Amygdala (tissue), 56 donors: ENCODE measurements at places on chromosomes 11 and 22.

GRCh38 chr22:23522623-23523251 is 57.4 kb downstream of the IGLL1 start:
- DNase-seq, result no peak

GRCh38 chr11:95148406-95148805 is 58.8 kb downstream of the ENDOD1 start:
- DNase-seq, result no peak

GRCh38 chr11:1077417-1078119 is 2.9 kb downstream of the MUC2 start:
- no peak for DNase-seq

DNA sequence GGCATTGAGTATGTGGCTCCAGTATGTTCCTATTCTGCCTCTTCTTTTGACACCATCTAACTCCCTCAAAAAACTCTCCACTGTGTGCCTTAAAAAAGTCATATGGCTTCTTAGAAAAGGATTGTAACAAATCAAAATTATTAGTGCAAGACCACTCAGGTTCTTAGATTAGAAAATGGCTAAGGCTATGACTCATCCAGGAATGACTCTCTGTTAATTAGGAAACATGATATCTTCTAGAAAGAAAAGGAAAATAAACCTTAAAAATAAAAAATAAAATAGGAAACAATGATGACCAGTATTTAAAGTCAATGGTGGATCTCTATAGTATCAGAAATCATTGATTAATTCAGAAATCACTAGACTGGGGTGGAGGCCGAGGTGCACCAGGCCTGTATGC is 21.7 kb downstream of the SLC25A17 start:
- DNase-seq, result no peak

GRCh38 chr11:19116971-19117759 is at the start of gene ZDHHC13:
ZDHHC13 (plus strand) TSS chr11:19117168; CDS start chr11:19117250, 82 bp downstream.
- DNase-seq, result peak; percentile 90

- DNase-seq, result no peak
These were observed 27.3 kb upstream of the CREB3L1 start for GRCh38 chr11:46249938-46250744.

DNA sequence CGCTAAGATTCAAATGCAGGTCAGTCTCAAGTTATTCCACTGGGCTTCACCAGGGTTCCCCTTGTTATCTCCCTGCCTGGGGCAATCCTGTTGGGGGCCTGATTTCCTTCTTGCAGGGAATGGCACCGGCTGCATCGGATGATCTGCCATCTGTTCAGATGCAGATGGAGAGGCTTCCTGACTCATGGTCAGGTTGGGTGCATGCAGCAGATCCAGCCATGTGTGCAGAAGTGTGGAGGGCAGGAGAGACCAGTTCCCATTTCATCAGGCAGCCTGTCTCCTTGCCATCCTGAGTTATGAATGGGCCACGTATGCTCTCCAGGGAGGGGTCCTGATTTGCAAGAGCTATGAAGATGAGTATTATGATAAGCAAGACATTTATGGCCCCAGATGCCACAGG is 161.2 kb upstream of the PLET1 start:
- DNase-seq, result no peak

DNA sequence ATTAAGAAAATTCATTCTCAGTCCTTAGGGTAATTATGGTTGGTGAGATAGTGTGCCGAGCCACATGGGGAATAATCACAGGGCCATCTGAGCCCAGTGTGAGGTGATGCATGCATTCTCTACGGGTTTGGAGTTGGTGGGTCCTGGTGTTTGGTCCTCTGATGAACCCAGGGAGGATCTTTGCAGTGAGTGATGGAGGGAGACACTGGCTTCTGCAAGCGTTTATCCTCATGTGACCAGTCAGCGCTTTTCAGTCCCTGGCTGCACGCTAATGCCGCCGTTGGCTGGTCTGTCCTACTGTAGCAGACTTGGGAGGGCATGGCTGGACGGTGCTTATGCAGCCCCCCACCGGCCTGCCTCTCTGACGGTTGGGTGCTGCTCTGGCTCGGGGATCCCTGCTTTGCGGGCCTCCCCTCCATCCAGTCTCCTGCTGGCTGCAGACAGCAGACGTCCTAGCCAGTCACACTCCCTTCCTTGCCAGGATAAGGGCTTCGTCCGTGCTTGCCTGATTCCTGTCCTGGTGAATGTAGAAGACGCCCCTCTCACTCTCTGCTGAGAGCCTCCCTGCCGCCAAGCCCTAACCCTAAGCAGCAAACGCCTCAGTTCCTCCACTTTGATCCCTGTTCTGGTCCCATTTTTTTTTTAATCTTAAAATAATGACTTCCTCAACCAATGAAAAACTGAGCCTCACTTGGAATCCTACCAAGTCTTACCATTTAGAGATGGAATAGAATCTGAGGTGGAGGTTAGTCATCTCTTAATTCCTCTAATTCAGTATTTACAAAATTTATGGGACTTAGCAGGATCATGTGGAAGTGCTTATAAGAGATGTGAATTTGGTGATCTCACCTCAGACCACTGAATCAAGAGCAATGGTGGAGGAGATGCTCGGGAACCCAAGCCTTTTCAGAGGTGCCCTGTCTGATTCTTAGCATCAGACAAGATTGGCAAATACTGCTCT is 143.7 kb upstream of the SORL1-AS1 start:
- DNase-seq, result no peak

DNA sequence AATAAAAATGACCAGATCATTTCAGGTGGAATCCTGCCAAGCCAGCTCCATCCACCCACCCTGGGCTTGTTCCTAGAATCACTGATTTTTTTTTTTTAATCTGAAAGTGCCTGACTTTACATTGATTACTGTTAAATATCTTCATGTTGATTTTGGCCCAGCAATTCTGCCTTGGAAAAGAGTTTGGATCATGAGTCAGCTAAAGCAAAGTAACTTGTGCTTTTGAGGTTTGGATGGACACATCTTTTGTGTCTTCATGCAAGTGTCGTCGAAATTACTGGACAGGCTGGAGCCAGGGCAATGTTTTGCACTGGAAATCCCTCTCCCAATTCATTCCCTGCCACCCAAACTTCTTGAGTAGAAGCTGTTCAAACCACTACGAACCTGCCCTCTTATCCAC is 164.0 kb upstream of the SYT13 start:
- no peak for DNase-seq

GRCh38 chr11:19675397-19675796 is 37.2 kb upstream of the NAV2 start:
- no peak for DNase-seq

- no peak for DNase-seq
These were observed 4.3 kb upstream of the SBF2 start for GRCh38 chr11:10298342-10298741.

GRCh38 chr11:59801981-59802638 is 8.5 kb downstream of the MRPL16 start:
- no peak for DNase-seq

DNA sequence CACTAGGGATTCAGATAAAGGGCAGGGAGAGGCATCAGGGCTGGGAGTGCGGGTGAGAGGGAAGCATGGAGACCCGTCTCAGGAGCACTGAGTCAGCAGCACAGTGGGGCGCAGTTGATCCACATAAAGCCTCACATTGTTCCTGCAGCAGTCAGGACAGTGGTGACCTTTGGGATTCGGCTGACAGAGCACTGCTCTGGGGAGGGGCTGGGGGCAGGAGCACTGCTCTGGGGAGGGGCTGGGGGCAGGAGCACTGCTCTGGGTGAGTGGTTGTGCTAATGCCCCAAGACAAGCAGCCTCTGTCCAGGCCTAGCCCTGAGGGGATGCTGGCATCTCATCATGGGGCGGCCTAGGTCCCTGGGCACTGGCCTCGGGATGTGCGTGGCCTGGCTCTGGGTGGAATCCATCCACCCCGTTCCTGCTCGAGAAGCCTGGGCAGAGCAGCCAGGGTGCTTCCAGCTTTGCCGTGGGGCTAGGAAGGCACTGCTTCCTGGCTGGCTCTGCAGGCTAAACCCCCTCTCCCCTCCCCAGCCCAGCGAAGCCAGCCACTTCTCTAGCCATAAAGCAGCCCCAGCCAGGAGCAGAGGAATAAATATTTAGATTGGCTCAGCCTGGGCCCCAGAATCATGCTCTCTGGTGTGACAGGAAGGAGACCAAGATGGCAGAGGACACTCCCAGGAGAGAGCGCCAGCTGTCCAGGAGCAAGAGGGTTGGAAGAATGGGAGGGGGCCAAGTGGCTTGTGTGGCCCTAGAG is 7.3 kb downstream of the OAF start:
- peak; percentile 24 for DNase-seq

DNA sequence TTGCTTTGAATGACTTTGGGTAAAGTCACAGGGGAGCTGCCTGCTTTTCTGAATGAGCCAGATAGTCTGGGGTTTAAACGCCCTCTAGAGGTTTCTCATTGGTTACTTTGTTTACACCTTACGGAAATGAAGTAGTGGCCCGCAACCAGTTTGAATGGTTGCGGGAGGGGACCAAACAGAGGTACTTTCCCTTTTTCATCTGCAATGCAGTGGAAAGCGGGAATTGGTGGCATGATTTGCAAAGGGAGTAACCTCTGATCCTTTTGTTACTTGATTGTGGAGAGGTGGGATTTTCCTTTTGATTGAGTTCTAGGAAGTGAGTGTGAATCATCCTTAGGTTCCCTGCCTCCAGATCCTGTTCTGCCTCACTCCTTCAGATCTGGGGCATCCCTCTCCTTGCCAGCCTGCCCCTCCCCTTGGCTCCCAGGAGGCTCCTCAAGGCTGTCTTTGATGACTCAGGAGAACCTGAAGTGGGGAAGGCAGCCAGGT is 15.9 kb upstream of the GLYATL1 start:
- no peak for DNase-seq

DNA sequence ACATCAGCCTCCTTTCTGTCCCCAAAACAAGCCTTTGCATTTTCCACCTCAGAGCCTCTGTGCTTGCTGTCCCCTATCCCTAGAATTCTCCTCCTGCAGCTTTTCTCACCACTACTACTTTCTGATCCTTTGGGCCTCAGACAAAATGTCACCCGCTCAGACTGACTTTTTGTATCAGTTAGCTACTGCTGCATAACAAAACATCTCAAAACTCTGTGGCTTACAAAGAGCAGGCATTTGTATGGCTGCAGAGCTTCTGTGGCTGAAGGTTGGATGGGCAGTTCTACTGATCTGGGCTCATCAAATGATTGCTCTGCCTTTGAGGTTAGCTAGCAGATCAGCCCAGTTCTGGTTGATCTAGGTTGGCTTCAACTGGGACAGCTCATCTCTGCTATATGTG is 248.7 kb downstream of the MN1 start:
- DNase-seq, result no peak

DNA sequence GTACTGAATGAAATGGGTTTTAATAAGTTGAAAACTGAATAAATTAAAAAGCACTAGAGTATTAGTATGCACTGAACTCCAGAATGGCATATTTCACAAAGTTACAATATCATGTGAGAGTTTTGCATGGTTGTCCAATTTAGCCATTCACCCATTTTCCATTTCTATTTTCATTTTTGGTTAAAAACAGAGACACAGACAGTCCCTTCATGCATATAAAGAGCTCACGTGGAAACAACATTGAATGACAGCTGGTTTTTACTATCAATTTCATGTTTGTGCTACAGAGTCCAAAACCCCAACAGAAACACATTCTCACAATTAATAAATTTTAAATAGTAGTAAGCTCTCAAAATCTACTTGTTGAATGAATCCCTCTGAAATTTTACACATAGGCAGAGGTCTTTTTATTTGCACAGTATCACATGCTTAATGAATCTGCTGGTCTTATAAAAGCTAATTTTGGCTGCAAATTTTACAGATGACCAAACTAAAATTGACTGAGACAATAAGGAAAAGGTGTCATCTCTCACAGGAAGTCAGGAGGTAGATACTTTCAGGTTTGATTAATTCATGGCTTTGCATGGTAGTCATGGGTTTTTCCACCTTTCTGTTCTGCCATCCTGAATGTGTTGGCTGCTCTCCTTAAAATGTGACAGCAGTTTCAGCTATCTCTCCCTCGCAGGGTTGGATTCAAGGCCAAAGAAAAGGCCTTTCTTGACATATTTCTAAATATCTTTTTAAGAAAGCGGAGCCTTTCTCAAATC is 20.6 kb upstream of the DDI1 start:
- no peak for DNase-seq

DNA sequence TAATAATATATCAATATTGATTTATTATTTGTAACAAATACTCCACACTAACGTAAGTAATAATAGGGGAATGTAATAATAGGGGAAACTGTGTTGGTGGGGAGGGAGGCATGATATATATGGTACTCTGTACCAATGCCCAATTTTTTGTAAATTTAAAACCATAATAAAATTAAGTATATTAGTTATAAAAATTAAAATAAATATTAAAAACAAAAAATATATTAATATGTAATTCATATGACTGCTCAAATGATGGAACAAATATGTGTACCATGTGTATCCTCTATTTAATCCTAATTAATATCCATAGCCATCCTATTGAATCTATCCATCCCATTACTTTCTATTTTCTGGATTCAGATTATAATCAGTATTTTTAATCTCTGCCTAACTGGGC is 578.0 kb downstream of the KCNA4 start:
- DNase-seq, result no peak

- no peak for DNase-seq
These were observed 104.6 kb upstream of the NCAM1 start for GRCh38 chr11:112856591-112856990.

GRCh38 chr22:44555046-44555445 is 57.0 kb upstream of the RTL6 start:
- no peak for DNase-seq

DNA sequence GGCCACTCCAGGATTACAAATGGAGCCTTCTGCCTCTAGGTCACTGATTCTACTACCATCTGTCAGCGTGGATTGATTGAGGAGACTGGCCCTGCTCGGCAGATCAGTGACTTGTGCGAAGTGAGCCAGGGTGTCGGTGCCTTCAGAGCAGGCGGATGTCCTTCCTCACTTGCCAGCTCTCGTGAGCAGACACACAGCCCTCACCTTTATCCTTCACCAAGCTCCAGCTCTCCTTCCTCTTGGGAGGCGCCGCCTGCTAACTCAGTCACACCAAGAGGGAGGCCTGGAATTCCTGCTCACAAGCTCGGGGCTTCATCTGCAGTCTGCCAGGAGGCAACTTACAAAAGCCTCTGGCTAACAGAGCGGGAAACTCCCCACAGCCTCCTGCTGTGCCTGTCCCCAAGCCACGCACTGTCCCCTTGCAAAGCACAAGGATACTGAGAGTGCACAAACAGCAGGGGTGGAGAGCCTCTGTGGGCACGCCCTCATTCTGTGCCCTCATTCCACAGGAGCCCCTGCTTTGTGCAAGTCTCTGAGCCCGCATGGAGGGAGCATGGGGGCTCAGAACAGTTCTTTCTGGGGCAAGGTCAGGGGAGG is 3.5 kb upstream of the TCF20 start:
- no peak for DNase-seq

- no peak for DNase-seq
These were observed 43.8 kb downstream of the TRIOBP start for GRCh38 chr22:37740455-37741311.
